ENCODE measurements at places on chromosomes 13 and 19. TPM values are rescaled to one million over a fixed set of nuclear protein-coding genes. Genes with fewer than 3 reads are reported as not detected.

Gene ELL
- total RNA-seq: 16.7 TPM

GRCh38 chr13:113898391-113898790 lies 34.5 kb upstream of the GAS6 start:
- H3K27me3 ChIP-seq: peaks cover 4% of the 10 kb centered on the region
- no peaks in the 10 kb centered on the region for H3K36me3 ChIP-seq
- H3K27ac ChIP-seq: no peak overlapping the region
- H3K4me1 ChIP-seq: no peaks in the 10 kb centered on the region

Gene KRTDAP
- total RNA-seq: 2.0 TPM

- H3K36me3 ChIP-seq: peaks cover 3% of the 10 kb centered on the region
- peaks cover 24% of the 10 kb centered on the region for H3K4me1 ChIP-seq
- no peak for DNase-seq
- H3K27ac ChIP-seq: peak overlapping the region; percentile 45
- peaks cover 21% of the 10 kb centered on the region for H3K27me3 ChIP-seq
- H3K4me3 ChIP-seq: peak overlapping the region; percentile 16
These were observed 18.8 kb downstream of the CYTH2 start for GRCh38 chr19:48487948-48488347.

DNA sequence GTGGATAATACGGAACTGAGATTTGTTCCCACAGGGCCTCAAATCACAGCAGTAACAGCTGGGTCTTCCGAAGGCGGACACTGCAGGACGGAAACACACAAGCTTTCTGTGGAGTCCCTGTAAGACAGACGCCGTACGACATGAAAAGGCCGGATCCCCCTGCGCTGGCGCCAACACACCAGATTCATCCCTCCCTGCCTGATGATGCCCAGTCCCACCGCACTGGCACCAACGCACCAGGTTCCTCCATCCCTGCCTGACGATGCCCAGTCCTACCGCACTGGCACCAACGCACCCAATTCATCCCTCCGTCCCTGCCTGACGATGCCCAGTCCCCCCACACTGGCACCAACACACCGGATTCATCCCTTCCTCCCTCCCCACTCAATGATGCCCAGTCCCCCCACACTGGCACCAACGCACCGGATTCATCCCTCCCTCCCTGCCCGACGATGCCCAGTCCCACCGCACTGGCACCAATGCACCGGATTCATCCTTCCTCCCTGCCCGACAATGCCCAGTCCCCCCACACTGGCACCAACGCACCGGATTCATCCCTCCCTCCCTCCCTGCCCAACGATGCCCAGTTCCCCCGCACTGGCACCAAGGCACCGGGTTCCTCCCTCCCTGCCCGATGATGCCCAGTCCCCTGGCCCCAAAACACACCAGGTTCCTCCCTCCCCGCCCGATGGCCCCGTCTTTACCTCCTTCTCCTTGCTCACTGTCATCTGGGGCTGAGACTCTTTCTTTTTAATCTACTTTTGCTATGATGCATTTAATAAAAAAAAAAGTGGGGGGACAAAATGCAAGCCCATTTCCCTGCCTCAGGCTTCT lies 55.1 kb downstream of the RASA3 start:
- no peak for DNase-seq
- H3K4me1 ChIP-seq: peaks cover 23% of the 10 kb centered on the region
- no peaks in the 10 kb centered on the region for H3K36me3 ChIP-seq
- no peaks in the 10 kb centered on the region for H3K27me3 ChIP-seq
- H3K27ac ChIP-seq: peak overlapping the region; percentile 95

DNA sequence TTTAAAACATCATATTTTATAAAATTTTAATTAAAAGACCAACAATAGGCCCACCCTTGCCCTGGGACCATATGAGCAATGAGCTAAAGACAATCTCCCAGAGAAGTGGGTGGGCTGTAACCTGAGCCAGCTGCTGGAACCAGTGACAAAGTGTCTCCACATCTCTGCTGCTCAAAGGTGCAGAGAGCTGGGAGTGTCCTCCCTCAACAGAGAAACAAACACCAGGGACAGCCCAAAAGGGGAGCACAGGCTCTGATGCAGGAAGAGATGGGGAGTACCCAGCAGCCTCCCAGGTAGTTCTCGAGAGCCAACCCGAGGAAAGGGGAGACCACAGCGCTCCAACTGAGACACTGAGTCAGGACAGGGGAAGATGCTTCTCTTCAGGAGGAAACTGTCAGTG lies 39.1 kb downstream of the DOCK9 start:
- H3K27me3 ChIP-seq: no peaks in the 10 kb centered on the region
- peaks cover 37% of the 10 kb centered on the region for H3K4me1 ChIP-seq
- DNase-seq: no peak

Gene SMAD9
- 19.7 TPM for total RNA-seq

Gene FREM2
- total RNA-seq: 42.8 TPM

DNA sequence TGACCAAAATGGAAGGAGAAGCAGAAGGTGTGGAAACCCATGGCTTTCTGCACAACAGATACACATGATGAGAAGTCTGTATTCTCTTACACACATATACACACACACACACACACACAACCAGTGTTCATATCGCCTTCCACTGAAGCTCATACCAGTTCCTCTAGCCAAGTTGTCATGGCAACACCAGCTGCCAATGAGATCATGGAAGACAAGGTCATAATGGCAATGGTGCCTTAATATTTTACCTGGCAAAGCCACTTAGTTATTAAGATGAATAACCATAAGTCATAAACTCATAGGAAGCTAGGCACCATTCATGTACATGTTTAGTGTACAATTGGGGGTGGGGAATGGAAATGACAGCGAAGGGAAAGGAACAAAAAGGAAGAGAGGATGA lies 2.6 kb upstream of the DHRS12 start:
- H3K4me1 ChIP-seq: peaks cover 27% of the 10 kb centered on the region
- no peak for DNase-seq
- peak overlapping the region; percentile 3 for H3K4me3 ChIP-seq

- H3K36me3 ChIP-seq: no peaks in the 10 kb centered on the region
- H3K27me3 ChIP-seq: peaks cover 6% of the 10 kb centered on the region
- H3K27ac ChIP-seq: peak overlapping the region; percentile 91
- DNase-seq: no peak
- peak overlapping the region; percentile 95 for H3K4me3 ChIP-seq
These were observed 718 bp downstream of the CDK8 start for GRCh38 chr13:26254583-26255111.

Gene GPALPP1
- 18.9 TPM for total RNA-seq

- H3K4me1 ChIP-seq: peaks cover 28% of the 10 kb centered on the region
- H3K4me3 ChIP-seq: no peak overlapping the region
- no peak overlapping the region for H3K27ac ChIP-seq
- H3K27me3 ChIP-seq: peaks cover 45% of the 10 kb centered on the region
- no peaks in the 10 kb centered on the region for H3K36me3 ChIP-seq
- peak; percentile 27 for DNase-seq
These were observed 15.8 kb upstream of the TUBGCP3 start for GRCh38 chr13:112603641-112604225.

DNA sequence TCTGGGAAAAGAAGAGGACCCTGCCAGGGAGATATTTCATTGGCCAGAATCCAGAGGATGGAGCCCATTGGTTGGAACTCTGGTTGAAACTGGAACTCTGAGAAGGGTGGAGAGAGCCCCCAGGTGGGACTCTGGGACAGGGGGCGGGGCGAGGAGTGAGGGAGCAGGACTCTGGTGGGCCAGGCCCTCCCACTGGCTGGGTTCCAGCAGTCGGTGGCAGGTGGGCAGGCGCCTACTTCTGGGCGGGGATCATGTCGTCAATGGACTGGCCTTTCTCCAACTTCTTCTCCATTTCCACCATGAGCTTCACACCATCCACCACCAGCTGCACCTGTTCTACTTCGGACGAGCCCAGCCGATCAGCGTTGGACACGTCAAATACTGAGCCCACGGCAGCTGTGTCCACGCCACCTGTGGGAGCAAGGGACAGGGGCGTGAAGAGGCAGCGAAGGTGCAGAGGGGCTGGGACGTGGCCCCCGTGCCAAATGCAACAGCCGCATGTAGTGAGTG lies 16.1 kb downstream of the CKM start:
- H3K27me3 ChIP-seq: no peaks in the 10 kb centered on the region
- no peak overlapping the region for H3K4me3 ChIP-seq
- H3K4me1 ChIP-seq: no peaks in the 10 kb centered on the region
- no peak for DNase-seq
- H3K27ac ChIP-seq: no peak overlapping the region

- H3K4me3 ChIP-seq: no peak overlapping the region
- DNase-seq: no peak
- H3K36me3 ChIP-seq: peaks cover 6% of the 10 kb centered on the region
- H3K27ac ChIP-seq: no peak overlapping the region
- peaks cover 11% of the 10 kb centered on the region for H3K4me1 ChIP-seq
- peaks cover 3% of the 10 kb centered on the region for H3K27me3 ChIP-seq
These were observed 38.7 kb downstream of the SKA3 start for GRCh38 chr13:21137696-21138095.

Gene GPR12
- total RNA-seq: 0.14 TPM

- H3K27me3 ChIP-seq: no peaks in the 10 kb centered on the region
- no peak overlapping the region for H3K27ac ChIP-seq
- no peak overlapping the region for H3K4me3 ChIP-seq
- no peak for DNase-seq
- no peaks in the 10 kb centered on the region for H3K4me1 ChIP-seq
- peaks cover 3% of the 10 kb centered on the region for H3K36me3 ChIP-seq
These were observed 115.4 kb downstream of the ABCC4 start for GRCh38 chr13:95185851-95186250.

DNA sequence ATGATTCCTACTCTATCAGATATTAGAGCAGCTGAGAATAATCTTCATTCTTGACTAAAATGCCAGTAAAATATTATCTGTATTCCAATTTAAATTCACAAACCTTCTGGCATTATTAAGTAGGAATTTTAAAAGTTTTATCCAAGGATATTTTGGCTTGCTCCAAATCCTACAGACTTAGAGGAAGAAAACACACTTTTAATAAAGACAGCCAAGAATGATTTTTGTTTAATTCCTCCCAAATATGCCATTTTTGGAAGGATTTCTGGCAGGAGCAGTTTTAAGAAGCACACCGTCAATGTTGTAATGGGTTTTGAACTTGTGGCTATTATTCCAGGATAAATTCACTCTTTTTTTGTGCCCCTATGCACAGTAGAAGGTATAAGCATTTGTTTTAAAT lies 355.1 kb downstream of the SLITRK5 start:
- no peak overlapping the region for H3K4me3 ChIP-seq
- no peaks in the 10 kb centered on the region for H3K27me3 ChIP-seq
- no peaks in the 10 kb centered on the region for H3K36me3 ChIP-seq
- no peak overlapping the region for H3K27ac ChIP-seq
- DNase-seq: no peak

DNA sequence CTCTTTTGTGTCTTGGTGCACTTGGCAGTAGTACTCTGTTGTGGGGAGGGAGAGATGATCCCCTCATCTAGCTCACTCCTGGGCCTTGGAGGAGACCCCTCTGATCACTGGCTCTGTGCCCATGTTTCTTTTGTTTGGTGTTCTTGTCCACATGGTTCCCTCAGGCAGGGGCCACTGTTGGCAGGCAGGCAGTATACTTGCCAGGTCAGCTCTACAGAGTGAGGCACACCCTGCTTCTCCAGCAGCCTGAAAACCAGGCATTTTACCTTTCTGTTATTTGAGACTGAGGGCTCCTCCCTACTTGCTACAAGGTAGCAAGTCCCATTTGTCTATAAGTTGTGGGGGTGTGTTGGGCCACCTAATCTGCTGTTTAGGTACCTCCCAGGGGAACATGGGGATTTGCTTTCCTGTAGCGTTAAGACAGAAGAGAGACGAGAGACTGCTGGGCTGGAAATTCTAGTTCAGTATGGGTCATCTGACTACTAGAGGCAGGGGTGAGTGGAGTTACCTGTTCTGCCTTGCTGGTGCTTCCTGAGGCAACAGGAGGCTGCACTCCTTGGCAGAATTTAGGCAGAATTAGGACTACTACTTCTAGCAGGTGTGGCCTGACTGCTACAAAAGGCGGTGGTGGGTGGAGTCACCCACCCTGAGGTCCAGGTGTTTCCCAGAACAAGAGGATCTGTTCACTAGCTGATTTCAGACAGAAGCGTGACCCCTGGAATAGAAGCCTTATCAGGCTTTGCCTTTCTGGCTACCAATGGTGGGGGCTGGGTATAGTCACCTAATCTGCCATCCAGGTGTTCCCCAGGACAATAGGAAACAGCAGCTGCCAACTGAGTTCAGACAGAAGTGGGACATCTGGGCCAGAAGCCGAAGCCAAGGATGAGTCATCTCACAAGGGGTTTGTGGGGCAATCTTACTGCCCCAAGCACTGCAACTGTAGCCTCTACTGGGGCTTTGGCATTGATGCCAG lies 843.0 kb upstream of the ATXN8OS start:
- no peaks in the 10 kb centered on the region for H3K36me3 ChIP-seq
- H3K27ac ChIP-seq: peak overlapping the region; percentile 83
- no peaks in the 10 kb centered on the region for H3K27me3 ChIP-seq
- H3K4me3 ChIP-seq: peak overlapping the region; percentile 24
- no peak for DNase-seq
- peaks cover 4% of the 10 kb centered on the region for H3K4me1 ChIP-seq

DNA sequence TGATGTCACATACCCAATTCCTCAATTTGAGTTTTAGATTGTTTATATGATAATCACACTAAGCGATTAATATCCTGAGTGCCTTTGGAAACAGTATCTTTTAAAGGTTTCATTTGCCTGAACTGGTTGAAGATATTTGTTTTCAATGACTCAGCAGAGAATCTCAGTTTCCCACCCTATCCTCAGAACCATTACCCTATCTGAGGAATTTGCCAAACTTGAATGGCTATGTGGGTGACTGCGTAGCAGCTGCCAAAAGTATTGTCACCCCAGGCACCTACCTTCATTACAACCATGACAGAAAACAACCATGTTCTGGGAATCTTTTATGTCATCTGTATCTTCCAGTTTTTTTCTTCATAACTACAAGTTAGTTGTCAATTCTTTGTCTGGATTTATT lies 440.1 kb upstream of the NBEA start:
- no peak for DNase-seq
- H3K27ac ChIP-seq: no peak overlapping the region
- no peak overlapping the region for H3K4me3 ChIP-seq
- H3K36me3 ChIP-seq: no peaks in the 10 kb centered on the region
- no peaks in the 10 kb centered on the region for H3K4me1 ChIP-seq

GRCh38 chr13:42276683-42277082 lies 4.7 kb downstream of the AKAP11 start:
- no peak overlapping the region for H3K27ac ChIP-seq
- no peak overlapping the region for H3K4me3 ChIP-seq
- DNase-seq: no peak
- no peaks in the 10 kb centered on the region for H3K27me3 ChIP-seq

- no peak for DNase-seq
- peaks cover 4% of the 10 kb centered on the region for H3K4me1 ChIP-seq
- H3K4me3 ChIP-seq: no peak overlapping the region
- H3K36me3 ChIP-seq: no peaks in the 10 kb centered on the region
- peaks cover 55% of the 10 kb centered on the region for H3K27me3 ChIP-seq
- H3K27ac ChIP-seq: no peak overlapping the region
These were observed 2.4 kb downstream of the ELAVL3 start for GRCh38 chr19:11478167-11479089.

GRCh38 chr19:29404015-29404414 lies 121.8 kb upstream of the VSTM2B start:
- peak overlapping the region; percentile 86 for H3K27ac ChIP-seq
- H3K4me1 ChIP-seq: peaks cover 8% of the 10 kb centered on the region
- peaks cover 17% of the 10 kb centered on the region for H3K27me3 ChIP-seq
- H3K4me3 ChIP-seq: peak overlapping the region; percentile 28
- no peaks in the 10 kb centered on the region for H3K36me3 ChIP-seq

Gene PLIN5
- 1.2 TPM for total RNA-seq
